NAMALWA (cell line): ENCODE measurements at places on chromosomes 11 and 22.

DNA sequence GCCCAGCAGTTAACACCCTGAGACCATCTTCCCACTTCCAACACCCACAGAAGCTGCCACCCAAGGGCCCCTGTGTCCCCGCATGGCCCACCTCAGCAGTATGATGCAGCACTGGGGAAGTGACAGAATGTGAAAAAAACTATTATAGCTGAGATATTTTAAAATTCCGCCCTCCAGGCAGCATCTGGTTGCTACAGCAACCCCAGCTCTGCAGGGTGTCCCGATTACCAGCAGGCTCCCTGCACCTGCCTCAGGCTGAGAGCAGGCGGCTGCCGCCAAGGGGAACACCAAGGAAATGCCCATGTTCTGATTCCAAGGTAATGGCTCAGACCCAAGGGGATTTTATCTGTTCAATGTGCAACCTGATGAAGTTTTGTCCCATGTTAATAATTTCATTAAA is 10.5 kb upstream of the TMEM121B start:
- peak; percentile 57 for DNase-seq

DNA sequence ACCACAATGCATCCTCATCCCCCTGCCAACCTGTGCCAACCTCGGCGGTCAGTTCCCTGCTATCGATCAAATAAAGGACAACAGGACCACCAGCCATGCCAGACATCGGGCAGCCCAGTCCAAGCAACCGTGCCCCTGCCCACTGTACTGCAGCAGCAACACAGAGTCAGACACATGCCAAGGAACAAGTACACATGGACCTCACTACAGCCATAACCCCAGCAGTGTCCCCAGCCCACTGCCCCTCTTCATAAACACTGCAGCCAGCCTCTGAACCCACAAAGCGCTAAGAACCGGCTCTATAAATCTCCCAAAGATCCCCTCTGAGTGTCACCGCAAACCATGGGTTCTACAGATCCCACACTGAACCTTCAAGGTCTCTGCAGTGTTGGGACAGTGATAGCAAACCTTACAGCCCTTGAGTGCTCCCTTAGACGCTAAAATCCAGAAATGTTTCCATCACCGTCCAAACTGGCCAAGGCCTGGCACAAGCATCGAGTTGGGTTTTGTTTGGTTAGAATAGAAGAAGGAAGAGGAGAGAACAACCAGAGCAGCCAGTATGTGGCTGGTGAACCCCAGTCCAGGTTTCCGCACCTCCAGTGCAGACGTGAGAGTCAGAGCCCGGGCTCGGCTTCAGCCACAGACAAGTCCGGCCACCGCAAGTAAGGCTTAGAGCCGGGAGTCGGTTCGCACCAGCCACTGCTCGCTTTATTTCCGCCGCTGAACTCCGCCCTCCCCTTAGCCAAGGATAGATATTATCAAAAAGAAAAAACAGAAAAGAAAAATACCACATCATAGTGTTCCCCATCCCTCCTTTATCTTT is 7.9 kb downstream of the PAX6 start:
- no peak for DNase-seq

DNA sequence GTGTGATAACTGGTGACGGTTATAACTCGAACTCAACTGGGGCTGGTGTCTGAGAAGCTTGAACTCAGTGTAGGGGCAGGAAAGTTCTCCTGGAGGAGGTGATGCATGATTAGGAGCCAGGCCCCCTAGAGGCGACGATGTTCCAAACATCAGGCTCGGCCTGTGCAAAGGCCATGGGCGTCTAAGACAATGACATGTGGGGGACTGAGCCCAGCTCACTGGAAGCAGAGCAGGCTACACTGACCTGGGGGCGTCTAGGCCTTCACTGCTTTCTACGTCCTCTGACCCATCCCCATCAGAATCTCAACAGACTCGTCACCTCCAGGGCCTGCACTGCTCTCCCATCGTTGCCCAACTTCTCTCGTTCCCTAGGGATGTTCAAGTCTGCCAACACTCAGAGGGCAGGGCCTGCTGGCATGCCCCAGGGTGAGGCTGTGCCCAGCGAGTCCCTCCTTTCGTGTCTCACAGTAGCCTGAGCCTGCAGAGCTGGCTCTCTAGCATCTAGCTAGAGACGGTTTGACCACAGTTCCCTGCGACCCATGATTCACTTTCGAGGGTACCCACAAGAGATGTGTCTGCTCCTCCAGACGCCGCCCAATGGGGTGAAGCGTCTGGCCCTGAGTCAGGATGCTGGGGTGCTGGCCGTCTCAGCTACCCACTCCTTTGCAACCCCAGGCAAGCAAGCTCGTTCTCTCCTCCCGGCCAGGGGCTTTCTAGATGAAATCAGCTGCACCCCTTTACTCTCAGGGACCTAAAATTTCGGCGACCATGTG is 1.1 kb upstream of the ATG16L2 start:
- peak; percentile 92 for DNase-seq

GRCh38 chr11:82750643-82751139 is 17.0 kb upstream of the FAM181B start:
- DNase-seq = no peak

GRCh38 chr11:47514825-47515647 is 37.9 kb downstream of the CELF1 start:
- DNase-seq = peak; percentile 60

DNA sequence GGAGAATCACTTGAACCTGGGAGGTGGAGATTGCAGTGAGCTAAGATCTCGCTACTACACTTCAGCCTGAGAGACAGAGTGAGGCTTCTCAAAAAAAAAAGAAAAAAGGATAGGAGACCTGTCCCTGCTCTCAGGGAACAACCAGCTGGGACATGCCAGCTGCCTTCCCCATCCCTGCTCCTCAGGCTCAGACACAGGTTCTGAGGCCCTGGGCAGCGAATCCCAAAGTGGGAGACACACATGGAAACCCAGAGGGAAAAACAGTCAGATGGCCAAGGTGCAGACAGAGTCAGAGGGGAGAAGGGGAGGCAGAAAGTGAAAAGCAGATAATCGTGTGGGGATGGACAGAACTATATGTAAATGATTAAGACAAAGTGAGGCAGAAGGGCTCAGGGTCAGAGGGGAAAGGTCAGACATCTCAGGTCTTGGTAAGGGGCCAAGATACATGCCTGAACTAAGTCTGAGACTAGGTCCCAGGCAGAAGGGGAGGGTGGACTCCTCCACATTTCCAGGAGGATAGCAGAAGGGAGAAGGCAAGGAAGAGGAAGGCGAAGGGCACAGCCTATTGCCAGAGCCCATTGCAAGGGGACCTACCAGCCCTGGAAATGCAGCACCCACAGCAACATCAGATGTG is 14.2 kb downstream of the STARD10 start:
- DNase-seq = no peak

GRCh38 chr11:36376888-36377758 is 81.0 kb downstream of the PRR5L start:
- DNase-seq = no peak

DNA sequence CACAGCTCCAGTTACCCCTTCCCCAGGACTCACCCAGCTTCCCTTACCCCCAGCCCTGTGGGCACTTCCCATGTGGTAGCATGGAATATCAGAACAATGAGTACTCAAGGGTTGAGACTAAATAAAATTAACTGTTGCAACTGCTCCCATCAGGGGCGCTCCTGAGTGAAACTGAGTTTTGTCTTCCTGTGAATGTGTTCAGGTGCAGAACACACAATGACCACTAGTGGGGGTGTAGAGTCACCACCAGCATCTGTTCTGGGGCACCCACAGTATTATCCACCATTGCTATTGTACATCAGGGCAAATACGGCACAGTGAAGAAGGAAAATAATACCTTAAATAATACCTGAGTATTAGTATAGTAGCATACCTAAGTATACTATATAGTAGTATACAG is 689.7 kb downstream of the TBC1D22A start:
- peak; percentile 78 for DNase-seq

DNA sequence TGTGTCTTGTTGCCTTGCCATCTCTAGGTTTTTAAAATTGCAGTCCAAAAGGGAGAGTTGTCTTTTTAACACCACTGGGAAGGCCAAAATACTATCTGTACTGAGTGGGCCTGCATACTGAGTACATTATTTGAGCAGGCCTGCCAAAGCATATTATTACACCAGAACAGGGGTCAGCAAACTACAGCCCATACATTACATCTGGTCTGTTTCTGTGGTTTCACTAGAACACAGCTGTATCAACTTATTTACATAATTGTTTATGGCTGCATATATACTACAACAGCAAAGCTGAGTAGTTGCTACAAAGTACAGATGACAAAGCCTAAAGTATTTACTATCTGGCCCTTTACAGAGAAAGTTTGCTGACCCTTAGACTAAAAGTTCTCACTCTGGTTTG is 74.0 kb downstream of the USP35 start:
- no peak for DNase-seq

- peak; percentile 86 for DNase-seq
These were observed at the start of gene RRAS2 for GRCh38 chr11:14358729-14359439. RRAS2 (minus strand) TSS chr11:14359183; CDS start chr11:14358870, 313 bp downstream.

DNA sequence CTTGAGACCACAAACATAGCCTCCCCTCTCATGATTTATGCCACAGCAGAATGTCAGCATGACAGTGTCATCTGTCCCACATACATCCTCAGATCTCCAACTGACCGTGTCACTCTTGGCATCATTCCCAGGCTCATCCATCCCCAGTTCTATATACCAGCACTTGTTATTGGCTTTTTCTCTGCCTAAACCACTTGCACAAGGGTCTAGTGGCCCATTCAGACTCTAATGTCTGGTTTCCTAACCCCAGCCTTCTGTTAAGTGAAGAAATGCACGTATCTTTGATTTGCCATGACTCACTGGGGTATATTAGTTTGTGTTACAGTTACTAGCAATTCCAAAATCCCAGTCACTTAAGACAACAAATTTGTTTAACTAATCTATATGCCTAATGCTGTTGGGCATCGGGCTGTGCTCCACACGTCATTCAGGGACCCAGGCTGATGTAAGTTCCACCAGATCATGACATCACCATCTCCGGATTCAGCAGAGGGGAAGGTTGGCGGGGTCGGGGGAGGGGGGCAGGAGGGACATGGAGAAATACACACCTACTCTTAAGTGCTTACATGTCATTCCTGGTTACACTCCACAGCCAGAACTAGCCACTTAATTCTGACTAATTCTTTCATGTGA is 517.4 kb downstream of the BUD13 start:
- DNase-seq = no peak

- DNase-seq = no peak
These were observed 378.1 kb downstream of the CADM1 start for GRCh38 chr11:115126092-115126491.

DNA sequence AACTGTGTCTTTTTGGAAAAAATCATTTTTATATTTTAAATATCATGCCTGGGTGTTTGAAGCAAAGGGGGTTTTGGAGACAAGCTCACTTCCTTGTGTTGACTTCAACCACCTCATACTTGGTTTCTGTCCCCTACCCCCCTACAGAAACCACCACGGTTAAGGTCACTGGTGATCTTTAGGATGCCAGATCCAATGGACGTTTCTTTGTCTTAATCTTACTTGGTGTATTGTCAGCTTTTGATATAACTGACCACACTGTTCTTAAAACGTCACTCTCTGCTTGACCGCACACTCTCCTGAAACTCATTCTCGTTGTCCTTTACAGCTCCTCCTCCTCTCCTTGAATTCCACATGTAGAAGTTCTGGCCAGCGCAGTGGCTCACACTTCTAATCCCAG is 34.8 kb upstream of the SWAP70 start:
- no peak for DNase-seq

- DNase-seq = no peak
These were observed 339.4 kb downstream of the MN1 start for GRCh38 chr22:27462190-27462589.

GRCh38 chr11:134388590-134388989 is 23.5 kb downstream of the B3GAT1 start:
- no peak for DNase-seq

GRCh38 chr11:66076561-66076960 is 6.5 kb downstream of the PACS1 start:
- no peak for DNase-seq

DNA sequence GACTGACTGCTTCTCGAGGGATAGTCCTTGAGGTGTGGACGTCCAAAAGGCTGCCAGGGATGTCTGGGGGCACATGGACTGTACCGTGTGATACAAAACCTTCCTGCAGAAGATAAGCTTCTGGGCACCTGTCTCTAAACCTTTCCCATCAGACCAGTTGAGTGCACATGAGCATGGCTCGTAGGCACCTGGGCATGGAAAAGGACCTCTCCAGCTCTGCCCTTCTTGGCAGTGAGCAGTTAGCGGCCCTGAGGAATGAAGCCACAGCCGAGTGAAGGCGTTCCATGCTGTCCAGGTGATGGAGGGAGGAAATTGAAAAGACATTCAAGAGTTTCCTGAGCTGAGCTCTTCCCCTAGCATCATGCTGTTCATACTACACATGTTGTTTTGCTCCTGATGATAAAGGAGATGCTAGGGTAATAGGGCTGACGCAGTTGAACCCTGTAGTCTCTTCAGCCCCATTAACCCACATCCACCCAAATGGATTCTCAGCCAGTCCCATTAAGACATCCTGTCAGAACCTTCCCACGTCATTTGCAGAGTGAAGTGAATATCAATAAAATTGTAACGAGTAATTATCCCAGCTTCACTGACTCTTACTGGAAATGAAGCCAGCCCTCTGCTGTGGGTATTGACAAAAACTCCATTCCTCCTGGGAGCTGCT is 138.6 kb downstream of the KIRREL3 start:
- no peak for DNase-seq

DNA sequence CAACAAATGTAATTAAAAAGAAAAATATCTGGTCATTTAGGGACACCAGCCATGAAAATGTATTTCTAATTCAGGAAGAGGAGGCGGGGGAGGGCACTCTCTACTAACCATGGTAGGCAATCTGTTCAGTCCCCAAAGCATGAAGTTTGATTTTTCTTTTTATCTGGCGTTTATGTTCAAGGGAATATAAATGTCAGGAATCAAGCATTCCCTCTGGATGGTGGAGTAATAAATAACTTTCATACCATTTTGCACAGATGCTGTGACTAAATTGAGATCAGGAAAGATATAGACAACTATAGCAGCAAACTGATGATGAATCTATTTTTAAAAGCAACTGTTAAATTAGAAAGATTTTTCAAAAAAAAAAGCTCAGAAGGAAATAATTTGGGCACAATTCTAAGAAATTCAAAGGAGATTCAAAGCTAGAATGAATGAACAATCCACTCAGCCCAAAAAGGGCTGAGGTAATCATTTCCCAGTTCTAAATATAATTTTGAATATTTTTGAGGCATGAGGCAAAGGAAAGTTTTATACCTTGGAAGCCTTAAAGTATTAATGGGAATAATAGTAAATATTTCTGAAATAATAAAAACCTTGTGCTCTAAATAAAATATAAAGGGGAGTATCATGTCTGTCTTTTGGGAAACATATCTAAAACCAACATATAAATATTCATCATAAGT is 146.4 kb upstream of the POU2AF2 start:
- DNase-seq = no peak

DNA sequence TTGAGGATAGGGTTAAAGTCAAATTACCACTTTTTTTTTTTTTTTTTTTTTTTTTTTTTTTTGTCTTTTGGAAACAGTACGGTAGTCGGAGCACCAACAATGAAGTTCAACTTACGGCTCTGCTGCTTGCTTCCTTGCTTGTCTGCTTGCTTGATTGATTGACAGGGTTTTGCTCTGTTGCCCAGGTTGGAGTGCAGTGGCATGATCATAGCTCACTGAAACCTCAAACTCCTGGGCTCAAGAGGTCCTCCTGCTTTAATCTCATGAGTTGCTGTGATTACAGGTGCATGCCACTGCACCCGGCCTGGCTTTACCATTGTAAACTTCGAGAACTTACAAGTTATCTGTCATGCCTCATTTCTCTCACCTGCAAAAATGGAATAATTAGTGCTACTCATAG is 5.8 kb downstream of the SGSM3 start:
- peak; percentile 50 for DNase-seq

- DNase-seq = peak; percentile 90
These were observed 20.0 kb downstream of the TREH start for GRCh38 chr11:118659314-118659952.
